ENCODE measurements at places on chromosomes 3 and 15.

DNA sequence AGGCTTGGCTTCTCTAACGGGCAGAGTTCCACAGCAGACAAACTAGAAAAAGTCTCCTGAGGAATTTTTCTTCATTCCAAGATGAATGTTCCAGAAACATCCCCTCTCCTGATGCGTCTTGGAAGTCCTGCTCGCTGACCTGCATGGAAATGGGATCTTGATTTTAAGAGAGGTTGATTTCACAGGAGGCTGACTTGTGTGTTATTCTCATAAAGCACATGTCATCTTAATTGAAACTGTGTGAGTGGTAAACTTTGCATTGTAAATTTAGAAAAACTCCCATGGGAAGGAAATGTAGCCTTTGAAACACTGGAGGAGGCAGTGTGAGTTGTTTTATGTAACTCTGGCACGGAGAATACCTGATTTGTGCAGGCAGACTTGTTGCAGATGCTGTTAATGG is 337.8 kb upstream of the NR2E3 start:
- DNase-seq, result no peak

DNA sequence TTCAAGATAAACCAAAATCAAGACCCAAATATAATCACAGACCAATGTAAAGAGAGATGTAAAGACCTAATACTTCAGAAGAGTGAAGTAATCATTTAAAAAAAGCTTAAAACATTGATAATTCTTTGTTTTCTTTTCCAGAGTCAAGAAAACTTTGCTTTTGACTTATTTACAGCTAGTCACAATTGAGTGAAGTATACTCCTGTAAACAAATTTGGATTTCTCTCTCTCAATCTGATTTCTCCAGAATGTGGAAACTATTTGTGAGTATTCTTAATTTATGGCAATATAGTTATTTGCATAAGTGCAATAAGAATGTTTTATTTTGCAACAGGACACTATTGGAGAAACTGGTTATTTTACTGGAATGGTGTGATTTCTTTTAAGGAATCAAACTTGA is 43.7 kb upstream of the ZBTB20 start:
- DNase-seq, result no peak

DNA sequence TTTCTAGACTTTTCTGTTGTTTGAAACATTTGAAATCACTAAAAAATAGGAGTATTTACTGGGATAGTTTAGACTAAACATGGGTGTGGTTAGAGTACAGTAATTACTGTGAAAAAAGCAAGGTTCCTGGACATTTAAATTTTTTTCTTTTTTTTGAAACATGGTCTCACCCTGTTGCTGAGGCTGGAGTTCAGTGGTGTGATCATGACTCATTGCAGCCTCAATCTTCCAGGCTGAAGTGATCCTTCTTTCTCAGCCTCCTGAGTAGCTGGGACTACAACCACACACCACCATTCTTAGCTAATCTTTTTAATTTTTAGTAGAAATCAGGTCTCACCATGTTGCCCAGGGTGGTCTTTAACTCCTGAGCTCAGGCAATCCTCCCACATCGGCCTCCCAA is 20.4 kb upstream of the CELF6 start:
- DNase-seq, result no peak

DNA sequence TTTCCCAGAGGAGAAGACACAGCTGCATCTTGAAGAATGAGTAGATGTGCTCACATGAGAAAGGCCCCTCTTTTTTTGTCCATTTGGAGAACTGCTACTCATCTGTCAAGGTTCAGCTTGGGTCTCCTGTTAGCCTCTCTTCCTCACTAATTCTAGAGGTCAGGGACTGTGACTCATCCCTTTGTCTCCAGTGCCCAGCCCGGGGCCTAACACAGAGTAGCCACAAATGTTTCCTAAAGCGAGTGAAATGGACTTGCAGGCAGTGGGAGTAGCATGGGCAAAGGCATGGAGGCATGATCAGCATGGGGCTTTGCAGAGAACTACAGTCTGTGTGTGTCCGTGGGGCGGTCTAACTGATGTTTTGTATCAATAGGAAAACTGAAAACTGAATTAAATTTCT is 33.9 kb upstream of the MRPS22 start:
- DNase-seq, result no peak

- DNase-seq, result no peak
Observed at GRCh38 chr15:78996894-78997275, 52.0 kb upstream of the CTSH start.

DNA sequence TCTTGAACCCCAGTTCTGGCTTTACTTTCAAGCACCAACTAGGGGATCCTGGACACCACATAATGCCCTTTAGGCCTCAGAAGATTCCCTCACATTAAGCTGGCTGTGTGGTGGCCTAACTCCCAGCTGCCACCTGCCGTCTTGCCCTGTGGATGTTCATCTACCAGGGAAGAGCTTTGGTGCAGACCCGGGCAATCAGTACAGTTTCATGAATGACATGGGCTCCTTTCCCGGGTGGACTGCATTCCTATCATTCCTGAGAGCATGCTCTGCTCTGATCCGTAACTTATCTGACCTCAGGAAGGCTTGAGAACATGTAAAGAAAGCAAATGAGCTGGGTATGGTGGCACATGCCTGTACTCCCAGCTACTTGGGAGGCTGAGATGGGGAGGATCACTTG is 50.0 kb upstream of the GSK3B start:
- DNase-seq, result no peak

DNA sequence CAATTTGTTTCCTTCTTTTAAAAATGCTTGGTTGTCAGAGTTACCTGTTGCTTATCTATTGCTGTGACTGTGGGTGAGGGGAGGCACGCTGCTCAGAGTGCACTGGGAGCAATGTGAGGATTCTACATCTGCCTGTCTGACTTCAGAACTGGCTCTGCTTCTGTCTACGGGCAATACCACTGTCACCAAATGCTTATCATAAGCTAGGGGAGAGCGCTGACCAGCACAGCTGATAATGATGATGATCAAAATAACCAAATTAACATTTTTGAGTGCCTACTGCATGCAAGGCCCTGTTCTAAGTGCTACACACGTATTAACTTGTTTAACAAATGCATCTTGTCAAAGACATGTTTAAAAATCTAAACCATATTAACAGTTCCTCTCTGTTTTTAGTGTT is 79.2 kb upstream of the TPRG1 start:
- DNase-seq, result no peak

GRCh38 chr3:195821403-195822130 is 9.8 kb upstream of the MUC4 start:
- DNase-seq, result no peak

- DNase-seq, result no peak
Observed at GRCh38 chr3:80263260-80263659, 495.5 kb upstream of the ROBO1 start.
